ENCODE measurements at places on chromosomes 5 and 9.

GRCh38 chr9:33184963-33185362 lies 17.8 kb upstream of the B4GALT1 start:
- no peak for DNase-seq

DNA sequence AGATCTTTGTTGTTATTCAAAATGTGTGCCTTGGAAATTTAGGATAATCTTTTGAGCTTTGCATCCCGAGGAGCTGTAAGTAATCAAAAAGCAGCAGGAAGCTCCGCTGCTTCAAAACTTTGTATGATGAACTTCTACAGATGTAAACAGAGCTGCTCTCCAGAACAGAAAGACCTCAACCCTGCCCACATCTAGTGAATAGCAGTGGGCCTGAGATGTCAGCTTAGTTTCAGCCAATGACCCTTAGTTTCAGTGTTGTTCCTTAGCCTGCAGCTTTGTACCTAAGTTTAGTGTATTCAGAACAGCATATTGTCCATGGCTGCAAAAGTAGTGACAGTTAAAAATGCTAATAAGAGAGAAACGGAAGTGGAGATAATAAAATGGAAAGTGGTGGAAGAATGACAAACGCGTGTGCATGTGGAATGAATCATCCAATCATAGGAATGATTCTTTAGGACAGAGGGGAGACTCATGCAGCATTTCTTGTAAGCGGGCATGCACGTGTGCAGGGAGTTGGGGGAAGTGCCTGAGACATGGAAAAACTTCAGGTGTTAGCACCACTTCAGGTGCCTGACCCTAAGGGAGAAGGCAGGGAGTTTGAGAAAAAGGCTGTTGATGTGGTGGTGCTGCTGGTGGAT lies 24.9 kb downstream of the SNX24 start:
- DNase-seq: no peak

GRCh38 chr9:107734256-107735013 lies 244.9 kb upstream of the KLF4 start:
- DNase-seq: no peak

- DNase-seq: no peak
Measured at GRCh38 chr9:117809751-117810150, 105.5 kb downstream of the TLR4 start.

DNA sequence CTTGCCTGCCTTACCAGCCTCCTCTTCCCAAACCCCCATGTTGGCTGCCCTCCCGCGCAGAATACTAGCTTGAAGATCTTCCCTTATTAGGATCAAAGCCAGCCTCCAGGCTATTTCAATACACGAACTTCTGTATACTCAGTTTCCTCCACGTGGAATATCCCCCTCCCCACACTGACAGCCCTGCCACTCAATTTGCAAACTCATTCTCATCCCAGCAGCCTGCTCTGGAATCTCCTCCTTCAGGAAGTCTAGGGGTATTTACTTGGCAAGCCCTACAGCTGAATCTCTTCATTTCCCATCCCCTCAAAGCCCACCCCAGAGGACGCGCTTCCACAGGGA lies 157.0 kb upstream of the SMIM23 start:
- DNase-seq: no peak

GRCh38 chr5:39119404-39120051 lies 45.3 kb upstream of the RICTOR start:
- no peak for DNase-seq

- no peak for DNase-seq
Measured at GRCh38 chr9:81552581-81552991, 136.8 kb downstream of the TLE1 start.

Data from activated CD4-positive, alpha-beta T cell treated with anti-CD3 and anti-CD28 coated beads, Interleukin-2, amount 50 U/mL, for 24 hours (primary cell).